ENCODE measurements at places on chromosomes 3 and 15.

DNA sequence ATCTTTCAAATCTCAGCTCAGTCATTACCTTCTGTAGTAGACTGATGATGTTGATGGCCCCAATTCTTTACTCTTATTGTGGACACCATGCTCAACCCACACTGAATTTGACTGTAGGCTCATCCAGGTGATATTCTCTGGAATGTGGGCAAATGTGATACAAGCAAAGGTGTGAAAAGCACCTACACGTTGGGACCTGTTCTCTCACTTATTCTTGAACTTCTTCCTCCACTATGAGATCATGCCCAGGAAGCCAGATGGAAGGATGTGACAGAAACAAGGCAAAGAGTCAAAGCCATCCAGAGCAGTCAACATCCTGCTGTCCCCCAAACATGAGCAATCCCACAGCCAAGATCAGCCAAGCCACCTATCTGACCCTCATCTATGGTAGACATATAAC lies 471.2 kb upstream of the UBE2E2 start:
- DNase-seq, result no peak

DNA sequence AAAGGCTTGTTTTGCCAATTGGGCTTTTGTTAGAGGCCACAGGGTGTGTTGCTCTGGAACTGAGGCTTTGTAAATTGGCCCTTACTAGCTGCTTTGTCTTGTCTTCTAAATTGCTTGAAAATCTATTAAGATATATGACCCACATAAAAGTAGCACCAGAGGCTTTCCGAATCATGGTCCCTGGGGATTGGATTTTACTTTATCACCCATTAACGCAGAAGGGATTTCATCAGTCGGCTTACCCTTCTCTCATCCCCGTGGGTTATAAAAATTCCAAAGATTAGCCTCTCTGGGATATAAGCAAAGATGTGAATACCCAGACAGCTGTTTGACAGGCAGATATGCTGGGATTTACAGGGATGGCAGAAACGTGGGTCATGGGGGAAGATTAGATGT lies 98.3 kb upstream of the CHL1 start:
- DNase-seq, result no peak

DNA sequence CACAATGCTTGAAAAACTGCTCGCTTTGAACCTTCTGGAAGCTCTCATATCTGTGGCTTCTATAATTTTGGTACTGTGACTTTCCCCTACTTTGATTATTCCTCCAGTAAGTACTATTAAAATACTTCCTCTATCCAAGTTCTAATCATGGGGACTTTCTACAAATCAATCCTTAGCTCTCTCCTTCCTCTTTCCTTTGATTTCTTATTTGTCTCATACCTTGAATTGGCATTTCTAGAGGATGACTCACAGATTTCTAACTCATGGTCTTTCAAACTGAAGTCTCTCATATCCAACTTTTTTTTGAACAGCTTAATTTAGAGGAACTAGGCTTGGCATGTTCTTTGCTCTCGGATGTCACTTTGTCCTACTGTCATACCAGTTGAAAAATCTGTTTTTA lies 241.8 kb downstream of the TBC1D5 start:
- no peak for DNase-seq

- no peak for DNase-seq
These were observed 206.8 kb upstream of the IL12A start for GRCh38 chr3:159781867-159782266.

DNA sequence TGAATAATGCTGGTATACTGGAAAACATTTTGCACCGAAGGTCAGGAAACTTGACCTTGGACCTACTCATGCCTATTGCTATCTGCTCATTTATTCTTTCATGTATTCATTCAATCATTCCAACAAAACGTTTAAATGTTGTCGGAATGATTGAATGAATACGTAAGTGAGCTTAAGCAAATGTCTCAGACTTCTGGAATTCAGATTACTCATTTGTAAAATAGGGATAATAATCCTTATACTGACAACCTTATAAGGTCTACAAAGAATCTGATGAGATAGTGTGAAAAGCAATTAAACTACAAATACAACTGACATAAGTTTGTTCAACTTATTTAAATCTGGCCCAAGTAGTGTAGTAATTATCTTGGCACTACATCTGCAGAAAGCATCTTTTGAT lies 288.7 kb downstream of the WDR72 start:
- DNase-seq, result no peak

DNA sequence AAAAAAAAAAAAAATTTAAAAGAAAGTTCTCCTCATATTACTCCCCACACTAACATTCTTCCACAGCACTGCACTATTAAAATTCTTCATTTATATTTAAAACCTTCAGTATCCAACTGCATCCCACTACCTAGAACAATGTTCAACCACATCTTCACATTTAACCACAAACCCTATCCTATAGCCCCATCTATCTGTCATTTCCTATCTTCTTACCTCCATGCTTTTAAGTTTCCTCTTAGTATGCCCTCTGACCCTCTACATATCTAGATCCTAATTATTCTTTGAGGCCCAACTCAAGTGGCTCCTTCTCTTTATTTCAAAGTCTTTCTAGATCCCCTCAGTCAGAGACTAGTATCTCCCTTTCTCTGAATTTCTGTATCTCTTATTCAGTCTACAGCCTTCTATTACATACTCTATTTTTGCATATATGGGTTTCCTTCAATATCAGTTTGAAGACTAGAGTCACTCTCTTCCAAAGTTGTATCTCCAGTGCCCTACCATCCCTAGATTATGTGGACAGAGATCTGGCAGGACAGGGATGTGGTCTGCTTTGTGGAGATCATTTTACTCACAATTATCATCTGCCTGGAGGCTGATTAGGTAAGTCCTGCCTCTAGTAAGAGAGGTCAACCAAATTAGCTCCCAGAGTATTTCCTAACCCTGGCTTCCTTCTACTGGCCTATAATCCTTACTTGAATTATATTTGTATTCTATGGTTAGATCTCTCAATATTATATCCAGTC lies 1.4 kb downstream of the CIAO2A start:
- no peak for DNase-seq

- no peak for DNase-seq
These were observed 171.6 kb downstream of the PTPRG start for GRCh38 chr3:61733000-61733399.
